Stimulated activated CD8-positive, alpha-beta memory T cell treated with anti-CD3 and anti-CD28 coated beads, Interleukin-2, amount 100 ng/mL, for 1 hour (primary cell): ENCODE measurements at places on chromosomes 1 and 21.

GRCh38 chr1:196071447-196071846 lies 536.8 kb downstream of the KCNT2 start:
- DNase-seq: no peak

- DNase-seq: no peak
Observed at GRCh38 chr1:17397910-17398695, 26.1 kb downstream of the PADI6 start.

DNA sequence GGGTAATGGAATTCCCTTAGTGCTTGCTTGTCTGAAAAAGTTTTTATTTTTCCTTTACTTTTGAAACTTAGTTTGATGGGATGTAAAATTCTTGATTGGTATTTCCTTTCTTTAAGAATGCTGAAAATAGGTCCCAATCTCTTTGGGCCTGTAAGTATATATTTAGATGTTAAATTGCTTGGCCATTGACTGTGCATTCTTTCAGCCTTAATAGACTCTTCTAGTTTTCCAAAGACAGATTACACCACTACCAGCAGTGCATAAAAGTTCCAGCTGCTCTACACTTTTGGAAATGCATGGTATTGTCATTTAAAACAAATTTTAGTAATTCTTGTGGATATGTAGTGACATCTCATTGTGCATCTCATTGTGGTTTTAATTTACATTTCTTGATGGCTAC lies 464.8 kb upstream of the USP24 start:
- DNase-seq: no peak

GRCh38 chr1:183040547-183040971 lies 17.3 kb downstream of the LAMC1 start:
- no peak for DNase-seq

GRCh38 chr1:4124631-4125145 lies 224.6 kb upstream of the C1orf174 start:
- DNase-seq: no peak

GRCh38 chr1:42974767-42975437 lies 16.2 kb upstream of the SLC2A1 start:
- no peak for DNase-seq

- no peak for DNase-seq
Observed at GRCh38 chr1:79374397-79374796, 367.9 kb upstream of the ADGRL4 start.
